ENCODE measurements at places on chromosomes 3 and 15. TPM values are rescaled to one million over a fixed set of nuclear protein-coding genes. Genes with fewer than 3 reads are reported as not detected.
A peak's percentile ranks its signal among the peaks of the same experiment; 100 is the strongest.

The PIERCE2 gene
- total RNA-seq = not detected

The AQP9 gene
- total RNA-seq = 0.18 TPM

The KIF15 gene
- total RNA-seq = 21.7 TPM

The NPRL2 gene
- 48.0 TPM for total RNA-seq

The C3orf22 gene
- total RNA-seq = not detected

The ILDR1 gene
- total RNA-seq = not detected

The TNNC1 gene
- total RNA-seq = 2.3 TPM

The CFAP161 gene
- total RNA-seq = not detected

The CPLX3 gene
- total RNA-seq = not detected

The ADGRG7 gene
- total RNA-seq = not detected

The NME9 gene
- not detected for total RNA-seq

The CADM2 gene
- total RNA-seq = 0.22 TPM

DNA sequence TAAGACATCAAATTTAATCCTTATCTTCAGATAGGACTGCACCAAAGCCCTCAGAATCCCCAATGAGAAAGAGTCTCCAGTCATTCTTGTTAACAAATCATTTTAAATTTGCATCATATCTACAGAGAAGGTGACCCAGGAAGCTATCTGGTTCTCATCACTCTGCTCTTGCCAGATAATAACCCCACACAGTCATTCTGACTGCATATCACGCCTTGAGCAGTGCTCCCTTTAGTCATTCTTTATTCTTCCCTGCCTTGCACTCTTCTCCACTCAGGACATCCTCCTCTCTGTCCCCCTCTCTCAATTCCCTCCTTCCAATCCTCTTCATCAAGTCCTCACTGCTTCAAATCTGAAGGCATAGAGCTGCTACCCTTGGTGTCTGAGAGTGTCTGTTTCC, 83.7 kb upstream of the COL6A6 start:
- DNase-seq = no peak

GRCh38 chr3:161821591-161821990, 325.0 kb downstream of the OTOL1 start:
- DNase-seq = no peak

DNA sequence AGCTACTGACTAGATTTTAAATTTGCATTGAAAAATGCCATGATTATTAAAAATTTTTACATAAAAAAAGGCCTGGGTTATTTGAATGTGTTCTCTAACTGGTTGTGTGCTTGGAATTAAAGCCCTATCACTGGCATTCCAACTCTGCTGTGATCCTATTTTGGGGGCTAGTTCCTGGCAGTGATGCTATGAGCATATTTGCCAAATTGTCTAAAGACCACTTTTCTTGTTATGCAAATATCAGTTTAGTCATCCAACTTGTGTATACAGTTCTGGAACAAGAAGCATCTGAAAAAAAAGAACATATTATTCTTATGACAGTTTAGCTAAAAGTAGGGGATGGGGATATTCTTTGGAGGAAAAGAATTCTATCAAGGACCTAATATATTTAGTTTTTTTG, 243.4 kb upstream of the ZNF717 start:
- DNase-seq = no peak

DNA sequence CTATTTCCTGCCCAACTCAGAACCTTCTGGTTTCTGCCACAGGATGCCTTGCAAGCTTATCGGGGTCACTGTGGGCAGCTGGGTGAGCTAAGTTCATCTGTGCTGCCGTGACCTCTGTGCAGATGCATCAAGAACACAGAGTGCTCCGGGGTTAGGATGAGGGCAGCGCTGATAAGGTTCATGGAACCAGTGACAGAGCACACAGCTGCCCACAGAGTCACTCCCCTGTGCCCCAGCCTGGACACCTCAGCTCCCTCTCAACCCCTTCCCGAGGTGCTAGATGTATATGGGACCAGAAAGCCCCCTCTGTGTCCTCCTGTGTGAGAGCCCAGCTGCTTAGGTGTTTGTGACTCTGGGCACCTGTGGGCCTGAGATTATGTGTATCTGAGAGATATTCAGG, 15.8 kb upstream of the ALAS1 start:
- DNase-seq = no peak

- no peak for DNase-seq
These were observed 4.7 kb upstream of the LRTM1 start for GRCh38 chr3:54932606-54933005.

DNA sequence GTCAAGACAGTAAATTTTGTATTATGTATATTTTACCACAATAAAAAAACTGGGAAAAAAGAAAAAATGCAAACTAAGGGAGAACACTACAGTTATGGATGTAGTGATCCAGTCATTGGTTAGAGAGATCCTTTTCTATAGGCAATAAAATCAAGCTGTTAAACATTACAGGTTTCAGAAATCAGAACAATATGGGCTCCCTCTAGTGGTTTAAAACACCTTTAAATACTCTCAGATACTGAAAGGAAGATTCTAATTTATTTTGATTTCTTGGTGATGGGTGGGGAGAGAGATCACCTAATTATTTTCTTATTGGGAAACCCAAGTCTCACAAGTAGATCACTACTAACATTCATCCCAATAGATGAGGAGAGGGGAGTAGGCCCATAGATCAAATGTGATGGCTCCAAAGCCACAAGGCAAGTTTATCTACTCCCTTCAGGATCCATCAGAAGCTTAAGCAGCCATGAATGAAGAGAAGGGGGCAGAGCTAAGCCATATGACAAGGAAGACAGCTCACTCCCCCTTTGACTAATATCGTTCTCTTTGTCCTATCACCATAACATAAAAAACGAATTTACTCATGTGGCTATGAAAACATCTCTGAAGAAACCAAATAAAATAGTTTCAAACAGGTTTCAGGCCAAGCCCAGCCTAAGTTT, 118.6 kb downstream of the ANO10 start:
- peak; percentile 53 for DNase-seq

- no peak for DNase-seq
These were observed 122.7 kb upstream of the MNS1 start for GRCh38 chr15:56587686-56588085.

DNA sequence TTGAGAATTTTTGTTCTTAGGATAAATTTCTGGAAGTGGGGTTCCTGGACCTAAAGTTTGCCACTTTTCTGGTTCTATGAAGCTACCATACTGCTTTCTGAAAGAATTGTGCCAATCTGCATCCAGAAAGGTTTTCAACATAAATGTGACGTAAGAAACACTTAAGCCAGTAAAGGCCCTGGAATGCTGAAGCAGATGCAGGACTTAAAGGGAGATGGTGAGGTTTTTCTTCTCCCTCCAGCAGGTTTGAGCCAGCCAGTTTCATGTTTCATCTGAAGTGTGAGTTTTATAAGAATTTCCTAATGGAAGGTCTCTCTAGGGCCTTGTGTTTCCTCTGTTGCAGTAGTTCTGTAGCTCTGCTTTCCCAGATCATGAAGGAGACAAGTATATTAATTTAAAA, 33.1 kb downstream of the ZNF592 start:
- no peak for DNase-seq

DNA sequence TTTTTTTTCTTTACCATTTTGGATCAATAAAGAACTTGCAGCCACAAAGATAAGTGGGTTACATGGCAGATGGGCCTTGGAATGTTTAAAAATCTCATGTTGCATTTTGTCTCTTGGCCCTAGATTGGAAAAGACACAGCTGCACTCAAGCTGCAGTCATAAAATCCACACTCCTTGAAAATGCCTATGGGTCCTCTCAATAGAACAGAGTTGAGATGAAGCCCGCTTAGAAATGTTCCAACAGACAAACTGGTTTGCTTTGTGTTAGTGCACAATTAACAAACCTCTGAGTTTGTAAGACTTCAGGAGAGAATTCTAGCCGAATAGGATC, 401.2 kb upstream of the CDIN1 start:
- no peak for DNase-seq

DNA sequence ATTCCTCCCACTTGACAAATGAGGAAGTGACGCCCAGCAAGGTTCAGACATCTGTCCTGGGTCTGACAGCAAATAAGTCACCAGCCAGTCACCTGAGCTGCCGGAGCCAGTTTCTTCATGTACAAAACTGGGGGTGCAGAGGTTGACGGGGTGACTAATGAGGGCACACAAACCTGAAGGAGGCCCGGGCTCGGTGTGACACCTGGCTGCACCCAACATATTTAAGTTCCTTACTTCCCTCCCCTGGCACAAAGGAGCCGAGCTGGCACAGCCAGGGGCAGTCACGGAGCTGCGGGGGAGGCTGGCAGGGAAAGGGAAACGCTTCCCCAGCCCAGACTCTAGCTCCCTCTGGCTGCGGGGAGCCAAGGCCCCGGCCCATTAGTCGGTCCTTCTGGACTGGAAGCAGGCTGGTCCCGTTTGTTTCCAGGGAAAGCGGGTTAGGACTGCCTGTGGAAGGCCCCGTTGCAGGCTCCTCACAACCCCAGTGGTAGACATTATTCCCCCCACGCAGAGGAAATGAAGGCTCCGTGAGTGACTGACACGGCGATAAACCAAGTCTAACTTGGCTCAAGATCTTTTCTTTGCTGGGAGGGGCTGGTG, 2.3 kb downstream of the FBXL22 start:
- DNase-seq = peak; percentile 21

DNA sequence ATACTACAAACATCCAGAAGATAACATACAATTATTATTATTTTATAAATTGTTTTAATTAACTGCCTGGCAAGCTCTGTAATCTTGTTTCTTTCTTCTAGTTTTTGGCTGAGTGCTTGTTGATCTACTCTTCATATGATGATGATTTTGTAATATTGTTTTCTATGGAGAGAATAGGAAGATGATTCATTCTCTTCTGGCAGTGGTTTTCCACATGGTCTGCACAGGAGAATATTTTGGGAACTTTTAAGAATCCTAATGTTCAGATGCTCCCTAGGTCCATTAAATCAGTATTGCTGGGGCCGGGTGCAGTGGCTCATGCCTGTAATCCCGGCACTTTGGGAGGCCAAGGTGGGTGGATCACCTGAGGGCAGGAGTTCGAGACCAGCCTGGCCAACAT, 37.6 kb downstream of the CACNA2D3 start:
- no peak for DNase-seq

GRCh38 chr3:87848003-87848402, 210.8 kb downstream of the CGGBP1 start:
- no peak for DNase-seq

- DNase-seq = no peak
These were observed 13.2 kb downstream of the P2RY14 start for GRCh38 chr3:151265166-151265565.

- DNase-seq = no peak
These were observed 13.0 kb downstream of the PHLDB2 start for GRCh38 chr3:111871809-111872623.

DNA sequence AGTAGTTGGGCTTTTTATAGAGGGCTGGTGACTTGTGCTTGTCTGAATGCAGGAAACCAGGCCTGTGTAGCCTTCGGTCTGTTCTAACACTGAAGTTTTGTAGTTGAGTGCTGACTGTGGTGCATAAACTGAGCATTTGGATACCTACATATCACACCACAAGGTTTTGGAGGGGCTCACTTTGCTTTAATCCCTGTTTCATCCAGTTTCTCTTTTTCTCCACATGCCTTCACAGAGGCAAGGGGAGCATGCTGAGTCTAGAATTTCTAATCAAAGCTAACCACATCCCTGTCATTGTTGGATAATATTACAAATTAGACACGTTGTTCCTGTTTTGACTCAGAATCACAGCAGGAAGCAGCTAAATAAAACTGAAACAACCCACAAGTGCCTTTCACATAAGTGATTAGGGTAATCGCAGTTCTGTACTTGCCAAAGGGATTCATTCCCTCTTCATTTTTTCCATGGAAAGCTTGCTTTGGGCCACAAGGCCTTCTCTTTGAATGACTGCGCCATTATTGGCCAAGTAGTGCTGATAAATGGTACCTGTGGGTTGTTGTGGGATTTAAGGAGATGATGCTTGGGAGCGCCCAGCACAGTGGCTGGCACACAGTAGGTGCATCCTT, 48.9 kb downstream of the TGFBR2 start:
- peak; percentile 71 for DNase-seq

DNA sequence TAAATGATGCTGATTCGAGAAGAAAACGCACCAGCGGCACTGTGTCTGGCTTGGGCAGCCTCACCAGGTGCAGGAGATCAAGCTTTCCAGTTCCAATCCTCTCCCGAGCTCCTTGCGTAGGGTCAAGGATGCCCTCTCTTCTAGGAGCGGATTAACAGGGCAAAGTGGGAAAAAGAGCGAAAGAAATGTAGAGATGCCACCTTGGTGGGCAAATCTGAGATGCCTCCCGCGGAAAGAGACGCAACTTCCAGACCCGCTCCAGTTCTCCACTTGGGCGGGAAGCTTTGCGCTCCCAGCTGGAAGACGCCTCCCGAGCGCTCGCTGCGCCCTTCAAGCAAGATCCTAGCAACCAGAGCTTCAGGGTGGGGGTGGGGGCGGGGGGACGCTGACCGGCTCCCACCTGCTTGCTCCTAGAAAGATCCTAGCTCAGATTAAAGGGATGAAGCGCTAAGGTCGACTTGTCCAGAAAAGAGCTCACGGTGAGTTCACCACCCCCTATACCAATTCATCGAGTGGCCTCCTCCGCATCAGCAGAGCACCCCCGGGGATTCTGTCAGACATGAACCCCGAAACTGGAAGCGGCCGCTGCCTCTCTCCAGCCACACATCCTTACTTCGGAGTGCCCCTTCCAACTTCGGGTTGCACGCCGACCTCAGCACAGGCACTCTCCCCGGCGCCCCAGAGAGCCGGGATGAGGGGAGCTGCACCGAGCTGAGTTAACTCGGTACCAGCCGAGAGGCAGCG, 769 bp downstream of the TAFA4 start:
- no peak for DNase-seq

- DNase-seq = no peak
These were observed 76.0 kb upstream of the LIMD1 start for GRCh38 chr3:45518376-45519135.

- no peak for DNase-seq
These were observed 5.3 kb upstream of the CSNK1G1 start for GRCh38 chr15:64361259-64361658.

GRCh38 chr3:185216607-185216958, 37.3 kb downstream of the EHHADH start:
- no peak for DNase-seq

DNA sequence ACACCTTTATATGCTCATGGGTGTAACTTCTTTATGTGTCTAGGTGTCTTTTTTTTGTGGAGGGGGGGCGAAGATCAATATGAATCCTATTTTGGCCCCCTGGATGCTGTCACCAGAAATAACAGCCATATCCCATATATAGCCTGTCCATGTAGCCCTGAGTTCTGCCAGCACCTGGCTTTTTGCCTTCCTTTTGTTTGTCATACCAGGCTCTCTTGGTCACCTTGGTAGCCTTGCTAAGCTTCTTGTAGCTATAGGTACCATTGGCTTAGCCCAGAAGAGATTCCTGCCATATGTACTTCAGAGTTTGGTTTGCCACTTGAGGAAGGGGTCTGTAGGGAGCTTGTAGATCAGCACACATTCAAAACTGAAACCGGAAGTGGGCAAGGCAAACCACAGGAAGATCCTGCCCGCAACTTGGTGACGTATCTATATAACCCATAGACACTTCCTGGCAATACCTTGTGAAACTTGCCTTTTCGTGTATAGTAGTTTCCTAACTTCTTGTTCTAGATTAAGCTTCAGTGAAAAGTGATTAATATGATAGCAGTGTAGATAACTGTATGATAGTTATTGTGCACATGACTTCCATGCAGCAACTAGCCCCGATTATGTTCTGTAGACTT, 11.9 kb downstream of the RASA2 start:
- DNase-seq = peak; percentile 93

Measured in CD8-positive, alpha-beta memory T cell (primary cell).